Transverse colon (tissue), 4 donors: ENCODE measurements at places on chromosomes 5 and 9. TPM values are rescaled to one million over a fixed set of nuclear protein-coding genes. Genes with fewer than 3 reads are reported as not detected.

DNA sequence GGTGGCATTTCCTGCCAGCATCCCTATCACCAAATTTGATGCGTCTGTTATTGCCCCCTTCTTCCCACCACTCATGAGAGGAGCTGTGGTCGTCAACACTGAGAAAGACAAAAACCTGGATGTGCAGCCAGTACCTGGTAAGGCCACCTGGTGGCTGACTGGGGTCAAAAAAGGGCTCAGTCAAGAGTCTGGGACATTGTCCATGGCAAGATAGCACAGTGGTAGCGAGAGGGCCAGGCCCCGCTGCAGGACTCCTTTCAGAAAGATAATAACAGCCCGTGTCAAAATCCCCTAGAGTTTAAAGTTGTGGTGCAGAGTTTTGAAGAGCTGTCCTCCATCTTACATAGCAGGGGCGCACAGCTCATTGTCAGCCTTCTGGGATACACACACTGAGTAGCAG, 40.8 kb downstream of the CSF1R start:
- DNase-seq, result no peak

DNA sequence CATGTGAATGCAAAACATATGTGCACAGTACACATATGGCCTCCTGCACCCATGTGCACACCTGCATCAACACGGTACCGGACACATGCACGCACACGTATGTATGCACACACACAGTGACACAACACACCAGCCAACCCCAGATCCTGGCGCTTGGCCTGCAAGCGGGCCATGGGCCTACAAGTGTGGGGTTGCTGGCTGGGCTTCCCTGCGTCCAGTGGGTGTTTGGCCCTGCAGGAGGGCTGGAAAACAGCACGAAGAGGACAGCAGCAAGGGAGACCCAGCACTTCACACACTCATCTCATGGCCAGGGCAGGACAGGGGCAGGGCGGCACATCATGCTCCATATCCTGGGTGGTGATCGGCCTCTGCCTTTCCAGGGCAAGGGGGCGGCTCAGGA, 77.7 kb downstream of the COL5A1 start:
- no peak for DNase-seq

- DNase-seq, result no peak
Measured at GRCh38 chr5:77425420-77425819, 66.7 kb downstream of the WDR41 start.

GRCh38 chr5:87645224-87645623, 232.5 kb upstream of the CCNH start:
- no peak for DNase-seq

DNA sequence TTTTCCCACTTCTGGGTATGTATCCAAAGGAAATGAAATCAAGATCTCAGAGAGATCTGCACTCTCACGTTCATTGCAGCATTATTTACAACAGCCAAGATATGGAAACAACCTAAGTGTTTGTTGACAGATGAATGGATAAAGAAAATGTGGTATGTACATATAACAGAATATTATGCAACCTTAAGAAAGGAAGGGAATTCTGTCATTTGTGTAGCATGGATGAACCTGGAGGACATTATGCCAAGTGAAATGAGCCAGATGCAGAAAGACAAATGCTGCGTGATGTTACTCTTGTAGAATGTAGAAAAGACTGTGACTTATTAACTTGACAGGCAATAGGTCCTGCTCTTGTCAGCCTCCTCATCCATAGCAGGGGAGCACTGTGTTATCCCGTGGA, 31.4 kb downstream of the PPARGC1B start:
- DNase-seq, result no peak

- DNase-seq, result no peak
Measured at GRCh38 chr5:68369457-68370125, 154.0 kb downstream of the PIK3R1 start.

GRCh38 chr5:166377756-166378155, 1913.7 kb upstream of the WWC1 start:
- no peak for DNase-seq

DNA sequence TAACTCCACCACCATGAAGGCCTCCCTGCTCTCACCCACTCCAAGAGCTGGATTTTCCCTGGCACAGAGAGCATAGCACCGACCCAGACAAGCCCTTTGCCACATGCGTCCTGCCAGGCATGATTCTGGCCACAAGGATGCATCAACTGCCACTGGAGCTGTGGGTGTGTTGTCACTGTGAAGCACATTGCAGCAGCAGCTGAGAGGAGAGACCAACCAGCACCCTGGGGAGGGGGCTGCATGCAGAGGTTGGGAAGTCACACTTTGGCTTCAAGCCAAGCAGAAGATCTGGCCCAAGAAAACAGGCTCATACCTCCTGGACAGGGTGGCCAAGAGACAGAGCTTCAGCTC, 22.6 kb upstream of the PTGES start:
- no peak for DNase-seq

DNA sequence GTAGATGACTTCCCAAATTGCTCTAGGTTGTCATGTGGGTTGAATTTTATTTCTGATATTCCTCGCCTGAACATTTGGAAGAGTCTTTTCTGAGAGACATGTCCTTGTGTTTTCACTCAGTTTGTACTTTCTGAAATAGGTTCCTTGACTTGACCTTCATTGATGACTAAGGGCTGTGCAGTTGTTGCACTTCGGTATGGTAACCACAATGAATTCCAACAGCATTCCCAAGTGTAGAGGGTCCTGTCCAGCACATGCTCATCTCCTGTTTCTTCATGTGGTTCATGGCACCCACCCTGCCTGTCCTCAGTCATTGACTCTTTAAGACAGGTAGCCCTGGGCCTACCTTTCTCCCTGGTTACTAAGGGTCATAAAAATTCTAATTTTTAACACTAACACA, 527.8 kb downstream of the MTRR start:
- no peak for DNase-seq

GRCh38 chr5:53373451-53374158, 106.8 kb upstream of the FST start:
- DNase-seq, result no peak

- no peak for DNase-seq
Measured at GRCh38 chr9:133759146-133759900, 21.2 kb upstream of the SARDH start.

DNA sequence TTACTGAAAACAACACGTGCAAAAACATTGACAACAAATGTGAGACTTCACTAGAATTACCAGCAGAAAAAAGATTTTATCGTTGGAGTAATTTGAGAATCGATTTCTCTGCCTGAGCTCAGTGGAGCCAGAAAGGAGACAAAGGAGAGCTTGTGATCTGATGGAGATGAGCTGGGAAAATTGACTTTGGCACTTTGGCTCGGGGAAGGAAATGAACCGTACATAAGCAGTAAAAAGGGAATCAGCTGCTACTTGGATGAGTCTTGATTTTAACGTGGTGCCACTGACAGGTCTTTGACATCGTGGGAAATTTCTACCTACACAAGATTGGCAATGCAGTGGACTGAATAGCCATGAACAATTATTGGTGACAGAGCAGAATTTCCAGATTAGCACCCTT, 244.7 kb upstream of the RPS23 start:
- DNase-seq, result no peak

- DNase-seq, result no peak
Measured at GRCh38 chr5:91388362-91388761, 5.2 kb upstream of the ARRDC3 start.

DNA sequence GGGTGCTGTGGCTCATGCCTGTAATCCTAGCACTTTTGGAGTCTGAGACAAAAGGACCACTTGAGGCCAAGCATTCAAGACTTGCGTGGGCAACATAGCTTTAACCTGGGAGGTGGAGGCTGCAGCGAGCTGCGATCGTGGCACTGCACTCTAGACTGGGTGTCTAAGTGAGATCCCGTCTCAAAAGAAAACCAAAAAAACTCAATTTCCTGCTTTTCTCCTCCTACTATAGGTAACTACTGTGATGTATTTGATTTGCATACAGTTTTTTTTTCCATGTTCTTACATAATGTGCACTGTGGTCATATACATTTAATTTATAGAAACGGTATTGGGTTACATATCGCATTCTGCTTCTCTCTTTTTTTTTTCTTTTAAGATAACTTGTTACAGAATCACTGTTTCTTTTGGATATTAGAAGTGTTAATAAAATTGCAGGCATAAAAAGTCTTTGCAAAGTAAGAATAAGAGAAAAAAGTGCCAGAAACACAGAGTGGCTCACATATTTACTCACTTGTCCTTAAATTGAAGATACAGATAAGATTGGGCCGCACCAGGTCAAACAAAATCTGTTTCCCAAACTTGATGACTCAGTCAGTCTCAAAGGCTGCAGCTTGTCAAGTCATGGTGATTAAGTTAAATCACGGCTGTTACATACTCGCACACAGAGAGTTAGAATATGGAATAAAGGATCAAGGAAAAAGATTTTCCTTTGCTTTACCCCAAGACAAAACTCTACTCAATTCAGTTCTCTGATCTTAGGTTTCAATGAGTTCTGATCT, 2.0 kb upstream of the PTGR1 start:
- no peak for DNase-seq

Gene TAF1L
- total RNA-seq, result not detected

Gene SLC46A2
- not detected for total RNA-seq

Gene SPATA9
- total RNA-seq, result 0.82 TPM

Gene GZMA
- not detected for total RNA-seq

Gene FBP2
- not detected for total RNA-seq

Gene SLC36A3
- total RNA-seq, result not detected

Gene DAB2
- 45.1 TPM for total RNA-seq

Gene TNFSF8
- total RNA-seq, result 1.2 TPM

Gene DAPK1
- total RNA-seq, result 28.3 TPM
